Posterior cingulate gyrus (tissue), 11 donors: ENCODE measurements at places on chromosomes 13 and 19.
A peak's percentile ranks its signal among the peaks of the same experiment; 100 is the strongest.

- no peak for DNase-seq
Measured at GRCh38 chr13:30905932-30906383, at the start of gene MEDAG. TSS of gene MEDAG (plus strand) at chr13:30906271. CDS start at chr13:30906516, 245 bp downstream.

- no peak for DNase-seq
Measured at GRCh38 chr19:48989701-48990291, 3.3 kb downstream of the GYS1 start.

DNA sequence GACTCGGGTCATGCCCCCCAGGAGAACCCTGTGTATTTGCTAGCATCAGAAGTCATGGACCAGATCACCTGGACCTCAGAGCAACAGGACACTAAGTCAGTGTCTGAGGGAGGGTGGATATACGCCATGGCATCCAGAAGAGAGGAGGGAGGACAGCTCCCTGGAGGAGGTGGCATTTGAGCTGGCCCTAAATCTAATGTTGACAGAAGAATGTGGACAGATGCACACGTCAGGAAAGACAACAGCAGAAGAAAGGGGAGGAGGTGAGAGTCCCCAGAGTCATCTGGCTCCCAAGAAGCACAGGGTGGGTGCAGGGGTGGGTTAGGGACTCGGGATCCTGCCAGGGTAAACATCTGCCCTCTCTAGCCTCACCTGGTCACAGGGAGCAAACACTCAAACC, 24.5 kb upstream of the CCNE1 start:
- DNase-seq = no peak

GRCh38 chr19:37988758-37989635, 82.0 kb downstream of the SIPA1L3 start:
- no peak for DNase-seq

DNA sequence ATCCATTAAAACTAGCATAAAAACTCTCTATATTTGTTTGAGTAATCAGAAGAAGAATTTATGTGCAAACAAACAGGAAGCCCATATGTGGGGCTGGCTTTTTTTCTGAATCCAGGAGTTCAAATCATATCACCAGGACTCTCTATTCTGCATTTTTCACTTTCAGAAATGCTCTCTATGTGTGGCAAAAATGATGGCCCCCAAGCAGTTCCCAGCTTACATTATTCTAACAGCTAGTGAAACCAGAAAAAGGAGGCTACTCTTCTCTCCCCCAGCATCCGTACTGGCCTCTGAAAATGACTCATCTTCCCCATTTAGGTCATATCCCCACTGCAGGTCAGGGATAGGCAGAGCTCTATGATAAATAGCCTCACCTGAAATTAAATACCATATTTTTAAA, 20.4 kb downstream of the RBM26 start:
- DNase-seq = no peak

GRCh38 chr13:88801361-88801760, 1130.2 kb downstream of the SLITRK5 start:
- DNase-seq = no peak

GRCh38 chr13:30107521-30108136, 199.7 kb downstream of the KATNAL1 start:
- DNase-seq = no peak

GRCh38 chr19:30691819-30692166, 319.6 kb downstream of the ZNF536 start:
- DNase-seq = no peak

GRCh38 chr13:85651440-85651839, 147.8 kb downstream of the SLITRK6 start:
- DNase-seq = no peak

DNA sequence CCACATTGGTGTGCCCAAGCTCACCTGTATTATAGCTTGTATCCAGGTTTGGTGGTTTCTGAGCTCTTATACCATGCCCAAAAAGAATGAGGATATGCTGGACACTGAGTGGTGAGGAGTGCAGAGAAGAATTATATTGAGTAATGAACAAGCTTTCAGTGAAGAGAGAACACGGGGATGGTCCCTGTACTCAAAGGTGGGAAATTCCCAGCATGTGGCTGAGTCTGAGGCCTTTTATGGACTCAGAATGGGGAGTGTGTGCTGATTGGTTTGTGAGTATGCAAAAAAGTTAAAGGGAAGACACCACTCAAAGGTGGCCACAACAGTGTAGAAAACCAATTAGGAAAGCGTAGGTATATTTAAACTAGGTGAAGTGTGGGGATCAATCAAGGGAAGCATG, 191.2 kb upstream of the SLITRK6 start:
- no peak for DNase-seq

DNA sequence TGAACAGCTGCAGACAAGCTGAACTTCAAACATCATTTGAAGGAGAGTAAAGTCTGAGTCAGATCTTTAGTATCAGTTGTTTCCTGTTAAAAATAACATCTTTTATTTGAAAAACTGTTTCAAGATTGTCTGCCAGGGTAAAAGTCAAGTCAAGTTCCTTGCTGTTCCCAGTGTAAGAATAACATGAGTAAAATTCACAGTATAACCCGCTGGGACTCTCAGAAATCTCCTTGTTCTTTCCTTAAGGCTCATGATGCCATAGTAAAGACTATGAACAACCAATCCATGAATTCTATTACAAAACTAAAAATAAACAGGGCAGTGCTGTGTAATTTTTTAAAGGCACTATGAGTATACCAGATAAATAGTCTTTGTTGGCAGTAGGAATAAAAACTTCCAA, 112.9 kb downstream of the IRS2 start:
- no peak for DNase-seq

GRCh38 chr13:40987606-40988280, 31.4 kb downstream of the ELF1 start:
- no peak for DNase-seq

GRCh38 chr13:68234274-68234673, 1004.1 kb upstream of the PCDH9 start:
- DNase-seq = no peak

DNA sequence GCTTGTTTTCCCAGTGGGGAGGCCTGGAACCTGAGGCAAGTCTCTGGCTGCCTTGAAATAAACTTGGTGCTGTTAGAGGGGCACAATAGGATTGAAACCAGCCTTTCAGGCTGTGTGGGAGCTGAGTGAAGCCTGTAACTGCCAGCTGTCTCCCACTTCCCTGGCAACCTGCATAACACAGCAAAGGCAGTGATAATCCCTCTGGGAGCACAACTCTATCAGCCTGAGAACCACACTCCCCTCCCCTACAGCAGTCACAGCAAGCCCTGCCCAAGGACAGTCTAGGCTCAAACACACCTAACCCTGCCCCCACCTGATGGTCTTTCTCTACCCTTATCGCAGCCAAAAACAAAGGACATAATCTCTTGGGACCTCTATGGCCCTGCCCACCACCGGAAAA, 683.8 kb upstream of the ATXN8OS start:
- no peak for DNase-seq

DNA sequence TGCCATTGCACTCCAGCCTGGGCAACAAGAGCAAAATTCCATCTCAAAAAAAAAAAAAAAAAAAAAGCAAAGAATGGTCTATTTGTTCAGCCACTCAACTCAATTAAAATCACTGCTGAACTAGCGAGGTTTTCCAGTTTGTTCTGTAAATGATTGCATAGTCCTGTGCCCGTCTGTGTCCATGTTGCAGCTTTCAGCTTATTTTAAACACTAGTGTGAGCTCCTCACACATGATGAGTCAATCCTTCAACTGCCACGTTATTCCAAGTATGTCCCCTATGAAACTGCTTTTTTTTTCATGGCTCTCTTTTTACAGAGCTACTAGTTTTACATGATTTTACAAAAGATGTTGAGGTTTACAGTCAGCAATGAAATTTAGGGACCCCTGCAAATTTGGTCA, 12.2 kb downstream of the SUGP2 start:
- no peak for DNase-seq

DNA sequence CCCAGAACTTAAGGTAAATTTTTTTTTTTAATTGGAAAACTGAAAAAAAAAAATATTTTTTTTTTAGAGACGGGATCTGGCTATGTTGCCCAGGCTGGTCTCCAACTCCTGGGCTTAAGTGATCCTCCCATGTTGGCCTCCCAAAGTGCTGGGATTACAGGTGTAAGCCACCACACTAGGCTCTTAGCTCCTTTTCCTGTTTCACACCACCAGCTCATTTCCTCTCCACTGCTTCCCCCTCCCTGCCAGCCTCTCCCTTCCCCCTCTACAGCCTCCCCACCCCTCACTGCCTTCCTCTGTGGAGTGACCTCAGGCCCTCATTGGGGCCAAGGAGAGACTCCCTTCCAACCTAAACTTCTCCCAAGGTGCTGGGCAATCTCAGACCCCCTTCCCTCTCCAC, 4.2 kb upstream of the GIPR start:
- no peak for DNase-seq

- no peak for DNase-seq
Measured at GRCh38 chr19:5907241-5907640, 2.6 kb downstream of the VMAC start.

GRCh38 chr13:36133950-36134626, 2.9 kb upstream of the DCLK1 start:
- no peak for DNase-seq

DNA sequence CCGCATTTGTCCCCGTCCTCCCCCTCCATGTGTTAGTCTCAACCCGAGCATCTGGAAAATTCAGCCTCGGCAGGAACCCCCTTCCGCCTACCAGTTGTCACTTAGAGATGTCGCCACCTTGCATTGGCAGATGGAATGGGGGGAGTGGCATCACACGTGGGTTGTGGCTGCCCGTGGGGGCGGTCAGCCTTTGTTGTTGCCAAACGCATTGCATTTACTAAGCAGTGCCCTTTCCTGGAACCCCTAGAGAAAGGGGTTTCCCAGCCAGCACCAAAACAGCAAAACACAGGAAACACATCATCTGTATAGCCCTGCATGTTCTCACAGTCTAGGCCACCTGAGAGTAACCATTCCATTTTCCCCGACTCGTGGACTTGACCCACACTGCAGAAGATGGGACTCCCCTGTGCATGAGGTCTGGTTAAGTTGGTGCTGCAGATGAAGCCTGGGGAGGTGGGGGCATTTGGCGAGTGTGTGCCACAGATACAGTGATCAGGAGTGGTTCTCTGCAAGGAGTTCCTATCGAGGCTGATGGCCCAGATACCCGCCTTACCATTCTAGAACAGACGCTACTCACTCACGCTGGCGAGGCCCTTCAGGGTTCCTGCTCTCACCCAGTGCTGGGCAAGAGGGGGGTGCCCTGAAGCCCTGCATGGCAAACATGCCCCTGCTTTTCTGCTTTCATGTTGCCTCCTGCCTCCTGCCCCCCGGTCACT, 38.3 kb downstream of the TMED1 start:
- DNase-seq = peak; percentile 93

GRCh38 chr13:26480246-26480855, 77.1 kb upstream of the WASF3 start:
- DNase-seq = no peak

DNA sequence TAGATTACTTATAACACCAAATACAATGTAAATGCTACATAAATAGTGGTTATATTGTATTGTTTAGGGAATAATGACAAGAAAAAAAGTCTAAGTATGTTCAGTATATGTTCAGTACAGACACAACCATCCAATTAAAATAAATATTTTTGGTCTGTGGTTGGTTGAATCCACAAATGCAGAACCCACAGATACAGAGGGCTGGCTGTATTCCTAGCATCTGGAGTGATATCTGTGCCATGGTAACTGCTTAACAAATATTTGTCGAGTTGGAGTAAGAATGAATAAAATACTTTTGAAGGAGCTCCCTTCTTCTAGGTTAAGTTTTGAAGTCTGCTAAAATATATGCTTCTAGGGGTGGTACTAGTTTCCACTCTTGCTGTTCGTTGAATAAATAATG, 241.0 kb downstream of the KLF5 start:
- DNase-seq = no peak

- no peak for DNase-seq
Measured at GRCh38 chr13:75255653-75256052, 226.3 kb downstream of the TBC1D4 start.

DNA sequence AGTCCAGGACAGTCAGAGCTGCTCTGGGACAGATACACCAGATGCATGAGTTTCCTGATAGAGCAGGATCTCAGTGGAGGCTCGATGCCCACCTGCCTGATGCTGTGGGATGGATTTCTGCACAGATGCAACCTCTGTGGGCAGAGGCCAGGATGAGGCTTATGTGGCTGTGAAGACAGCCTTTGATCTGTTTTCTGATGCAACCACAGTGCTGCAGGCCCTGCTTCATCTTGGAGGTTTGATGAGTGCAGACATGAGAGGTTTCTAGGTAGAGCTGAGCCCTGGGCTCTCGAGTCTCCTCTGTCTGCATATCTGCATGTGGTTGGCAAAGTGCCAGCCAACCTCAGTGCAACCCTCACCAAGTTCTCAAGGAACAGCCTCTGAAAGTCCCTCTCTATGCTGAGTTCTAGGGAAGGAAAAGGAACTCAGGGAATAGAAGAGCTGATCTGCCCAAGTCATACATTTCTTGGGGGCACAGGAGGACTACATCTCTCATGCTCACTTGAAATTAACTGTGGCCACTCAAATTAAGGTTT, 23.1 kb upstream of the TSHZ3 start:
- DNase-seq = no peak

- DNase-seq = no peak
Measured at GRCh38 chr19:53019684-53020083, 6.0 kb downstream of the ERVV-1 start.

- no peak for DNase-seq
Measured at GRCh38 chr19:18967358-18968146, 26.5 kb upstream of the HOMER3 start.

GRCh38 chr19:16400911-16401591, 70.7 kb downstream of the EPS15L1 start:
- DNase-seq = peak; percentile 96

DNA sequence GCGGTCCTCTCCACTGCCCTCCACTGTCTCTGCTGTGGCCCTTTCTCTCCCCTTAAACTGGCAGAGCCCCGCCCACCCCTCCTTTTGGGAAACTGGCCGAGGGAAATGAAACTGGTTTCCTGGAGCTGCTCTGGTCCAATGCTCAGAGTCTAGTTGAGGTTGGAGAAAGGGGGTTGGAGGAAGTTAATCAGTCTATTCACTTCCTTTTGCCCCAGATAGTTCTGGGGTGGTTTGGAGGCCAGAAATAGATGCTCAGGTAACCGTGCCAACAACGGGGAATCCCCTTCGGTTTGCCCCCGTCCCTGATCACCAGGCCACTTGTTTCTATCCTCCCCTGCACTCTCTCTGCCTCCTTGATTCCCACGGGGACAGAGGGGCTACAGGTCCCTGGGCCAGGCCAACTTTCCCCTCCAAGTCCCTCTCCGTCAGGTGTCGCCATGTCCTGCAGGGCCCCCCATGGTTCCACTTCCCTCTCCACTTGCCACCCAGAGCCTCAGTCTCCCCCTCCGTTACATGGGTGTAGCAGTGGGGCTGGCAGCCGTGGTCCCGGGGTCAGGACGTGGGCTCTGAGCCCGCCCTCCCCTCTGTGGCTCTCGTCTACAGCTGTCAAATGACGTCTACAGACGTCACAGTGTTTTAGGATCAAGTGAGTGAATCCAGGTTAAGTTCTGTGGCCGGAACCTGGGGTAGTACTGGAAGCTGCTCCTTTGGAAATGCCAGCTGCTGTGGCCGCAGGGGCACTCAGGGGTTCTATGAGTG, at the start of gene IL4I1:
IL4I1 (minus strand) TSS at position 25 of the 759 bp plus-strand sequence. CDS start 727 bp downstream, outside the sequence.
- DNase-seq = no peak

- no peak for DNase-seq
Measured at GRCh38 chr13:66415444-66415843, 814.7 kb downstream of the PCDH9 start.

GRCh38 chr13:90577726-90578125, 769.8 kb upstream of the MIR17HG start:
- DNase-seq = no peak

- no peak for DNase-seq
Measured at GRCh38 chr19:8451377-8451776, 6.6 kb downstream of the HNRNPM start.
